ENCODE measurements at places on chromosomes 11 and 22. TPM values are rescaled to one million over a fixed set of nuclear protein-coding genes. Genes with fewer than 3 reads are reported as not detected.

DNA sequence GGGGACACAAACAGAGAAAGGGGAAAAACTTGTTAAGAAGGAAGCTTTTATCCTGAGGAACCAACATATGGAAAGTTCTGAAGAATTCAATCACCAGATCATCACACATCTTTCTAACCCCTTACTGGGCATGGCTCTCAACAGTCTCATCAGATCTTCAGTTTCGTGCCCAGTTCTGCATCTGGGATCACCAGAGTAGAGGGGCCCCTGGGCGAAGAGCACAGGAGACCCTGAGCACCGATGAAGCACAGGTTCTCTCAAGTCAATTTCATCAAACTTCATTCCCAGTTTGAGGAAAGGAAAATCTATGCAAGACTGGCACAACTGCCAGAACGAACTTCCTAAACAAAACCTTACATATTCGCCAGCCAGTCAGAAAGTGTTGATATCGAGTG, 8.5 kb upstream of the PYGM start:
- DNase-seq: no peak

GRCh38 chr11:786235-787083, 3.4 kb downstream of the CEND1 start:
- no peak for DNase-seq

DNA sequence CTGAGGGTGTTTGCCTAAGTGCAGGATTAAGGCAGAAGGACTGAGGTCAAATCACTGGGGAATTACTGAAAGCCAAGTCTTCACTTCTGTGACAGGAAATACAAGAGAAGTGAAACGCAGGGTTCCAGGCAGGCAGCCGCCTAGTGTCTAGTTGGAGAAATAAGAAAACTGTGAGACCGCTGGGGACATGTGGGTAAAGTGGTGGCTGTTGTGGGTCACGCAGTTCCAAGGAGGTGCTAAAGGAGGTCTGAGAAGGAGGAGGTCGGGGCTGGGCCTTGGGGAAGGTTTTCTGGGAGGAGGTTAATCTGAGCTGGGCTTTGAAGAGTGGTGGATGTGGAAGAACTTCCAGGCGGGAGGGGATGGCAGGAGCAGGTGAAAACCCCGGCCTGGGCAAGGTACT, 11.2 kb downstream of the MCM5 start:
- no peak for DNase-seq

DNA sequence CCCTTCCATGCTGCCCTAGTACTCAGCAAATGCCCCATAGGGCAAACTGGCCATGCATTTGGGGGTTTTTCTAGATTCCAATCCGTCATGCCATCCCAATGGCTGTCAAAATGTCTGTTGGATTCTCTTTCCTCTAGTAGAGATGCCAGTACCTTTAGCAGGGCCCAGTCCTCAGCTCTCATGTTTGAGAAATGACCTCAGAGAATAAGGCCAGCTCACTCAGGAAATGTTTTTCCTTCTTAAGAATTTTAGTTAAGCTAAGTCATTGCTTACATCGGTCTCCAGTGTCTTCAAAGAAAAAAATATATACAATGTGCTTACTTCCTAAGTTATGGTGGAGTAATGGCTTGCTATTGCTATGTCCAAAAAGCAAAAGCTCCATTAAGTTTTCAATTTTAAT, 14.1 kb upstream of the ALKBH3 start:
- DNase-seq: no peak

GRCh38 chr11:114762408-114762807, 84.1 kb downstream of the NXPE2 start:
- peak; percentile 9 for DNase-seq

DNA sequence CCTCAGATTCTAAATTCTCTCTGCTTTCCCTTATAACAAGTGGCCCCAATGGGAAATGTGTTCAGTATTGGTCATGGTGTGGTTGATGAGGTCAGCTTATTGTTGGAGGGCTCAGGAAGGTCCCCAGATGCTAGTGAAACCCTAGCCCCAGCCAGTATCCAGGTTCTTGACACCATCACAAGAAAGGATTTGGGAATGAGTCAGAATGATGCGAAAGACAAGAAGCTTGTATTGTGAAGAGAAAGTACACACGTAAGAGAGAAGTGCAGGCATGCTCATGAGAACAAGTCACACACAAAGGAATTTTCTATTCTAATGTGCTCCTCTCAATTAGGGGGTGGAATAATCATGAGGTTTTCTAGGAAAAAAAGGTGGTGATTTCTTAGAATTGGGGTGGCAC, 34.9 kb upstream of the TRPC6 start:
- no peak for DNase-seq

DNA sequence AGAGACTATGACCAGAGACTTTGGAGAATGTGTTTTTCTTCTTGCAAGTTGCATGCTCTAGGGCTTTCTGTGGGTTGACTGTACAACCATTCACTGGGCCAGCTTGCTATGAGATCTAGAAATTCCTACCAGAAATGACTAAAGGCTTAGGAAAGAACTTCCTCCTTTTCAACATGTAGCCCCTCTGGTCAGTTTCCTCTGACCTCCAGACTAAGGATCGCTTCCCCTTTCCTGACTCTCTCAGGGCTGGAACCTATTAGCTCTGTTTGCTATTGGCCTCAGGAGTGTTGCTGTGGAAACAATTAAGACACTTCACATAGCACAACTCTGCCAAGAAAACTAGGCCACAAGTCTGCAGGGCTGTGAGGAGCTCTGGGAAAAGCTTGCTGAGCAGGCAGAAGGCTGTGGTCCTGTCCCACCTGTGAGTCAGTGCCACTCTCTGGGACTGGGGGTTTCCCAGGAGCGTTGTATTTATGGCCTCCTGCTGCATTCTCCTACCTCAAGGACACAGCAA, 10.7 kb downstream of the CRY2 start:
- no peak for DNase-seq

- no peak for DNase-seq
Measured at GRCh38 chr11:68654978-68655377, 29.4 kb upstream of the GAL start.

DNA sequence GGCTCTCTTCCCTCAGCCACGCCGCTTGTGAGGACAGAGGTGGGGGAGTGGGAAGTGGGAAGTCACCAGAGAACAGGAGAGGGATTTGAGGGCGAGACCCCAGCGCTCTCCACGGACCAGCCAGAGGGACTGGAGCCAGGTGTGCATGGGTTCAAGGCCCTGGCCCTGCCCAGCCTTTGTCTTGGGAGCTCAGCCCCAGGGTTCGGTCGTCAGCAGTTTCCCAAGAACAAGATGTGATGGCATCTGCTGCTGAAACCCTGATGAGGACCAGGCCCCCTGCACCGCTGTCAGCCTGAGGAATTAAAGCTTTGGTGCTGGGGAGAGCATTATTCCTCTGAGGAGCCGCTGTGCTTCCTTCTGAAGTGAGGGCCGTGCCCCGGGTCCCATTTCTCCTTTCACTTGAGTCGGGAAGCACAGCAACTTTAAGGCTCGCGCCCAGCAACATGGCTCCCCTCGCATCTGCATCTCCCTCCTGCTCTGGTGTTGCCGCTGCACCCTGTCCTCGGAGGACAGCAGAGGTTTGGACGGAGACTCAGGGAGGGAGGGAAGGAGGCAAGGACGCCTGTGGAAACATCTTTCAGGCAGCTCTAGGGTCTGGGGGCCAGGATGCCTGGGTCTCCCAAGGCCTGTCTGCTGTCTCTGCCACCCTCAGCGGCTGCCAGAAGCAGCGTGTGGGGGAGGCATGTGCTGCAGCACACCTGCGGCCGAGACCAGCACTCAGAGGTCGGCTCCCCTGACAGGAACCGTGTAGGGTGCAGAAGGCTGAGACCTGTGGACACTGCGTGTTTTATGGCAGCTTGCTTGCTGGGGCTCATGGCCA, 3.8 kb downstream of the IFITM5 start:
- peak; percentile 16 for DNase-seq

- DNase-seq: no peak
Measured at GRCh38 chr11:2599561-2600189, 100.1 kb downstream of the KCNQ1OT1 start.

- DNase-seq: no peak
Measured at GRCh38 chr11:69138265-69138664, 17.5 kb upstream of the SMIM38 start.

- peak; percentile 21 for DNase-seq
Measured at GRCh38 chr11:111938687-111939160, 1.6 kb downstream of the DIXDC1 start.

MRGPRE gene
- not detected for total RNA-seq

TMEM151A gene
- total RNA-seq: not detected

SCGB1D2 gene
- not detected for total RNA-seq

PAFAH1B2 gene
- 67.5 TPM for total RNA-seq

CARD16 gene
- total RNA-seq: 16.9 TPM

PIH1D2 gene
- 0.82 TPM for total RNA-seq

IGSF22 gene
- total RNA-seq: 1.1 TPM

CCDC157 gene
- total RNA-seq: 2.5 TPM
